ENCODE measurements at places on chromosomes 4 and X. TPM values are rescaled to one million over a fixed set of nuclear protein-coding genes. Genes with fewer than 3 reads are reported as not detected.

Gene DCAF12L2
- 2.2 TPM for polyA plus RNA-seq

Gene GPM6B
- 21.5 TPM for polyA plus RNA-seq

Gene KCND1
- 3.1 TPM for polyA plus RNA-seq

Gene ATP2B3
- 0.18 TPM for polyA plus RNA-seq

Gene FRMD7
- 1.3 TPM for polyA plus RNA-seq

Gene TNIP2
- 16.1 TPM for polyA plus RNA-seq

Gene SLIT2
- polyA plus RNA-seq, result 56.6 TPM

Gene PLCXD1
- 34.9 TPM for polyA plus RNA-seq

Gene PRDM5
- polyA plus RNA-seq, result 23.6 TPM

Gene TFE3
- polyA plus RNA-seq, result 32.2 TPM

Gene GAGE1
- not detected for polyA plus RNA-seq

Gene FAT4
- 35.3 TPM for polyA plus RNA-seq

Gene ERAS
- not detected for polyA plus RNA-seq

Gene BEX2
- polyA plus RNA-seq, result 93.2 TPM

Gene ATP1B4
- 0.05 TPM for polyA plus RNA-seq

Gene SMIM9
- polyA plus RNA-seq, result not detected

Gene LUZP4
- polyA plus RNA-seq, result not detected

Data from left kidney (tissue), 8 donors.